ENCODE measurements at places on chromosomes 12 and 14.

- no peak for DNase-seq
These were observed 62.9 kb upstream of the EEA1 start for GRCh38 chr12:92992041-92992440.

DNA sequence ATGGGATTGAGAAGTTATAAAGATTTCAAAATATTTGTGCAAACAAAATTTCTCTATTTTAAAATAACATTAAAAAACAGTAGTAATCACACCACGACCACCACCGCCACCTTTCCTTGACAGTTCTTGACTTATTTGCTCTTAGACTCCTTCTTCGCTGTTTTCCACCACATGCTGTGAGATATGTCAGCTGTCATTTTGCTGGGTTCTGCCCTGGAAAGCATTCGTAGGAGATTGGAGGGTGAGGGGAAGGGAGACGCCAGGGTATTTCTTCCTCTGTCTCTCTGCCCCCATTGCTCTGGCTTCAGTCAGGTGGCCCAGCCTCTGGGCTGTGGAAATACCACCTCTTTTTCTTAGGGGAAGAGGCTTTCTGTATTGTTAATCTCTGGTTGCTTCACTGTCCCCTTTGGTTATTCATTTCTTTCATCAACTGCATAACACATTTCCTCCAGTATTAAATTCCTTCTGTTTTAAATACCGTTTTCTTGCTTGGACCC, 186.2 kb downstream of the NEDD1 start:
- DNase-seq: no peak

DNA sequence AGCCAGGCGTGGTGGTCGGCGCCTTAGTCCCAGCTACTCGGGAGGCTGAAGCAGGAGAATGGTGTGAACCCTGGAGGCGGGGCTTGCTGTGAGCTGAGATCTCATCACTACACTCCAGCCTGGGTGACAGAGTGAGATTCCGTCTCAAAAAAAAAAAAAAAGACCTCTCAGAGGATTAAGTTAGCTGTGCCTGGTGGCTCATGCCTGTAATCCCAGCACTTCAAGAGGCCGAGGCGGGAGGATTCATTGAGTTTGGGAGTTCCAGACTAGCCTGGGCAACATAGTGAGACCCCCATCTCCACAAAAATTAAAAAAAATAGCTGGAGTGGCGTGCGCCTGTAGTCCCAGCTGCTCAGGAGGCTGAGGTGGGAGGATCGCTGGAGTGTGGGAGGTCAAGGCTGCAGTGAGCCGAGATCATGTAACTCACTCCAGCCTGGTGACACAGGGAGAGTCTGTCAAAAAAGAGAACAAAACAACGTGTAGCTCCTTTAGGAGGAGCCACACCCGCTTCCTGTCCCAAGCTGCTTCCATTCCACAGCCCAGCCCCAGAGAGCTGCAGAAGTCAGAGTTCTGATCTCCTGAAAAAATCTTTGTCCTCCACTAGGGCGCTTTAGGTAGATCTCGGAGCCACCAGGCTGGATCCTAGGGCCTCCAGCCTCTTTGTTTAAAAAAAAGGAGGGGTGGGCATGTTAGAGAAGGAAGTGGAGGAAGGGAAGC, 11.5 kb upstream of the ULK1 start:
- no peak for DNase-seq

GRCh38 chr14:26191123-26191522, 406.7 kb downstream of the NOVA1 start:
- DNase-seq: no peak
